Stimulated activated CD4-positive, alpha-beta T cell treated with anti-CD3 and anti-CD28 coated beads, Interleukin-1b, Interleukin-23, amount 100 ng/mL, for 24 hours (primary cell): ENCODE measurements at places on chromosomes 6 and 20.
A peak's percentile ranks its signal among the peaks of the same experiment; 100 is the strongest.

DNA sequence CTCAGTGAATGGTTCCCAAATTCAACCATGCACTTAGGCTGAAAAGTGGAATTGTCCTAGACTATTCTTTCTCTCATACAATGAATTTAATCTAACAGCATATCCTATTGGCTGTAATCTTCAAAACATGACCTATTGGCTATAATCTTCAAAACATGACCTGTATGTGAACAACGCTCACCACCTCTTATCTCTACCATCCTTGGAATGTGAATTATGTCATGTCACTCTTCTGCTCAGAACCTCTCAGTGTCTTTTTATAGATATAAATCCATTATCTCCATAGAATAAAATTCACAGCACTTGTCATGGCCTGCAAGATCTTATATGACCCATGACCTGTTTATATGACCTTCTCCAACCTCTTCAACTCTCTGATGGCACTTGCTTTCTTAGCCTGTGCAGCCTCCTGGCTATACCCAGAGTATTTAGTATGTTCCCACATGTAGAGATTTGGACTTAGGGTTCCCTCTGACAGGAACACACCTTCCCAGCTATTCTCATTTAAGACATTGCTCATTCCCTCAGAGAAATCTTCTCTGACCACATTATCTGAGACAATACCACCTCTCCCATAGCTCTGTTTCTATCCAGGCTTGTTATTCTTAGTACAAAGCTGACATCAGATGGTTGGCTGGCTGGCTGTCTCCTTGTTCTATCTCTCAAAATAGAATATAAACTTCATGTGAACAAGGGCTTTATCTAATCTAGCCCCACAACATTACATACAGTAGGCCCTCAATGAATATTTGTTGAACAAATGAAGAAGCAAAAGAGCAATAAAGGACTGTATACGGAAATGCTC, 275.0 kb upstream of the PREP start:
- DNase-seq, result no peak

DNA sequence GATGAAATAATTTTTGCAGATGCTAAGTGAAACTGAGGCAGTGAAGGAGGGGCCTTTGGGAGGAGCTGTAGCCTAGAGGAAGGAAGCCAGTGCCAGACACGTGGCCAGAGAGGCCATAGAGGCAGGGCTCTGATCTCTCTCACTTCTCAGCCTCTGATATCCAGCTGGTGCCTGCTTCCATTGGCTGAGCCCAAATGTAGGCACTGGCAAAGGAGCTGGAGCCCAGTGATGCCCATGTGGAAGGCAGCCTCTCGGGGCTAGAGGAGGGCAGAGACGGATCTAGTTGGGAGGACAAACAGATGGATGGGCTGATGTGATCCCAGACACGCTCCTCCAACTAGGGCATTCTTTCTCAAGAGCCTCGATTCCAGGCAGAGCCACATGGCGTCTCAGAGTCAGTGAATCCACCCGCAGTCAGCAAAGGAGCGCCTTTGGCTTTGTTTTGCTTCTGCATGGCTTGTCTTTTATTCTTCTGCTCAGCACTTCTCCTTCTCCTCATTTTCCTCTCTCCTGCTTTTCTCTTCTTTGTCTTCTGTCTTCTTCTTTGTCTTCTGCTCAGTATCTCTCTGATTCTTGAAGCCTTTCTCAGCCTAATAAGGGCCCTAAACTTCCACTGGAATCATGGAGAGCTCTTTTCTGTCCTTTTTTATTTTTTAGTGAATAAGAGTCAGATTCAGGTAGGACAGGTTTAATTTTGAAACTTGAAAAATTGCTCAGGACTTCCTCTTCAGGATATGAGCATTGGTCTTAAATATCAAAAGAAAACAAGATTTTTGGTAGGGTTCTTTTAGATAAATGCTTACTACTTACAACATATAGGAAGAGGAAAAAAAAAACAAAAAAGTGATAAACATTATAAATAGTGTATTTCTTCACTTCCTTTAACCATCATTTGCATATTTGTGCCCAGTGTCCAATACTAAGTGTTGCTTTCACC, 41.8 kb downstream of the CYP24A1 start:
- no peak for DNase-seq

DNA sequence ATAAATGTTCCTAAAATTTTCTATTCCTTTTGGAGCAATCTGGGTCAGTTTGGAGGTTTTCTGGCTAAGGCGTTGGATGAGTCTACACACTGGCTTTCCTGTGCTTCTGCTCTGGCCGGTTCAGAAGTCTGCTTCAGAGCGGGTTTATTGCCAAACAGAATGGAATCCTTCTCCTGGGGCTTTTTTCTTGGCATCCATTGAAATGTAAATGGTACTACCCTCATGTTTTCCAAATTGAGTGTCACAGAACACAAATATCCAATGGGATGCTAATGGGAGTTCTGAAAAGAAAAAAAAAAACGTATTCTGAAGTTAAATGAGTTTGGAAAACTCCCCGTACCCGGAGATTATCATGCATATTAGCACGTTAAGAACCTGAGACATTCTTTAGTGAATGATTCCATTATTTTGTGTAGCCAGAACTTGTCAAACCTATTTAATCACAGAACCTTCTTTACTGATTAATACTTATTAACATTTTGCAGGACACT, 930.3 kb downstream of the QKI start:
- no peak for DNase-seq

- DNase-seq, result peak; percentile 10
These were observed 115.2 kb upstream of the NXT1 start for GRCh38 chr20:23235173-23236027.

DNA sequence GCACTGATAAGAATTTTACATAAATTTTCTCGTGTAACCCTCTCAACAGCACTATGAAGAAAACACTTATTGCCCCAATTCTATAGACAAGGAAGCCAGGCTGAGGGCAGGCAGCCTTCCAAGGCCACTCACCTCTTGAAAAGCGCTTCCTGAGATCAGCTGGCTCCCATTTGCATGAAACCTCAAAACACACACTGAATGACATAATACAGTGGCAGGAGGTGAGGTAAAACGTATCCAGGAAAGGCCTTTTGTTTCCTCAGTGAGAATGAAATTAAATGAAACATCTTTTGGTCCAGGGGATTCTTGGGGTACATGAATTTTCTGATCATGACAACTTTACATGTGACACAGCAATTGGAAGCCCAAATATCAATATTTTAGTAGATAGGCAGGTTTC, 112.5 kb downstream of the WDR27 start:
- no peak for DNase-seq

- no peak for DNase-seq
These were observed at the start of gene SPTLC3 for GRCh38 chr20:13008761-13009681. Gene SPTLC3, plus strand, starts transcription at chr20:13008972. Its CDS starts 296 bp downstream, at chr20:13009268.

DNA sequence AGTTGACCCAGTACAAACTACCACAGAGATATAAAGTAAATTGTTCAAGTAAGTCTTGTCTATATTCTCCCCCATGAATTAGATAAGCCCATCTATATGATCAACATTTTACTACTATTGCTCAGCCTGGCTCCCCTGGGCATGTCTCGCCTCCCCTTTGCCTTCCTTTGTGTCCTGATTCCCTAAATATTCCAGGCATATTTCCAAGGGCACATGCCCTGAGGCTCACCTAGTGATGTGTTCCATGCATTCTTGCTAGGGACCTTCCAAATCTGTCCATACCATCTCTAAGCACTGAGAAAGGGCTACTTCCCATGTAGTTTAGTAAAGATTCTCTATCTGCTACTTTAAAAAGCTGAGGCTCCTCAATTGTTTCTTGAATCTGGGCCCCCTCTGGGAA, 309.5 kb upstream of the PRND start:
- no peak for DNase-seq

GRCh38 chr6:109964949-109965348, 13.2 kb upstream of the GPR6 start:
- no peak for DNase-seq

GRCh38 chr6:20447157-20447556, 45.5 kb downstream of the E2F3 start:
- no peak for DNase-seq

- DNase-seq, result no peak
These were observed 83.1 kb downstream of the PTCHD4 start for GRCh38 chr6:48027704-48028435.

DNA sequence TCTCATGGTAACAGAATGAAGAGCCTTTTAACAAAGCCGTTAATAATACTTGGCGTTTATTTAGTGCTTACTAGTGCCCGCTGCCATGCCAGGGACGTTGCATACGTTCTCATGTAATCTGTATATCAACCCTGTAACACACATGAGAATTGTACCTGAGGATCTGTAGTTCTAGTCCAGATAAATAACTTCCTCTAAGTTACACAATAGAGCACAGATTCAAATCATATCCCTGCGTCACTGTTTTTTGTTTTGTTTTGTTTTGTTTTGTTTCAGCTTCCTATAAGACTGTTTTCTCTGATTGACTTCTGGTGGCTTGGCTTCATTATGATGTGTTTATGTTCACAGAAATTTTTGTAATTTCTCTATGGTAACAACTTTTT, 553 bp downstream of the ZSCAN16 start:
- DNase-seq, result no peak

GRCh38 chr6:54493138-54493537, 184.9 kb downstream of the TINAG start:
- DNase-seq, result no peak

GRCh38 chr6:42224222-42225028, 6.8 kb upstream of the MRPS10 start:
- DNase-seq, result no peak

GRCh38 chr6:28597924-28598722, 72.4 kb downstream of the GPX5 start:
- no peak for DNase-seq

DNA sequence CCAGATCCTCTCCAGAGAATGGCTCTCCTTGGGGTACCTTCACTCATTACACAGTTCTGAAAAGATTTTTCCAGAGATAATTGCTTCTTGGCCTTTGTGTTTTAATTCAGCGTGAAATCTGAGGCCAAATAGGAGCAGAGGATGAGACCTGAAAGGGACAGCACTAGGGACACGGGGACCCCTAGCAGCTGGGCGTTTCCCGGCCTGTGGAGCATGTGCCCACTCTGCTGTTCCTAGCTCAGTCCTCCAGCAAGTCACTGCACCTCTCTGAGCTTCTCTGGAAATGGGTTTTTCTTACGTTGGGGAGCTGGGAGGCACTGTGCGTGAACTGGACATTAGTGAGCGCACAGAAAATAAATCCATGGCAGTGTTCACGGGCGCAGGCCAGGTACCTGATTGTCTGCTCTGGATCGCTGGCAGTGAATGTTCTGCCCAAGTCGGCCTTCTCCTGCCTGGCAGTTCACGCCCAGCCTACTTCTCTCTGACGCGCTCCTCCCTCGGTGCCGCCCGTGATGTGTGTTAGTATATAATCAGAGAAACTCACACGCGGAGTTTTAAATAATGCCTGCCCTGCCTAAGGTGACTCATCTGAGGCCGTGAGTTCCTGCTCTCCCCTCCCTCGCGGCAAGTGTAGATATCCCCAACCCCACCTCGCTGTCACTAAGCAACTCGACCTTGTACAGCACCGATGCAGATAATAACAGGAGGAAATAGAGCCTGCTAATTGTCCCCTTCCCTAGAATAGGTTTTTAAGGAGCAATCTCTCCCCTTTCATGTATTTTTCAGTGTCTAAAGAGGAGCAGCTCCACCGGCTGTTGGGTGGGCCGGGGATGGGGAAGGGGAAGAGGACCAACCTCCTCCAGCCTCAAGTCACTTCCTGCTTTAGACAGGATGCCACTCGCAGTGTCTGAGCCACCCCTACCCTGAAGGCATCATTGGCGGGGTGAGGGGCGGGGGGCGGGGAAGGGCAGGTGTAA, 2.7 kb upstream of the TUBB2A start:
- no peak for DNase-seq

DNA sequence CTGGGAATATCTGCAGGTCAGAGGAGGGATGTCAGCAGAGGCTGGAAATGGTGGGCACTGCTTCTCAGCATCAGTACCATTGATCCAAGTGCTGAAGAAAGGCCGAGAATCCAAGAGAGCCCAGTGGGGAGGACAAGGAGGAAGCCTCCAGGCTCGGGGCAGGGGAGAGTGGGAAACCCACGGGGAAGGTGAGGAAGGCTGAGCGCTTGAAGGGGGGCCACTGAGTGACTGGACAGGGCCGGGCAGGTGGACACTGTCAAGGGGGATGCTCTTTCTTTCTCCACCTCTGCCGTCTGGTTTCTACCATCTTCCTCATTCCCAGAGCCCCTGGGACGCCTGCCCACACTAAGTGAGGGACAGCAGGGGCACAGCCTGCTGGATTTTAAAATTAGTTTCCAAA, 335.0 kb downstream of the CDH4 start:
- no peak for DNase-seq

DNA sequence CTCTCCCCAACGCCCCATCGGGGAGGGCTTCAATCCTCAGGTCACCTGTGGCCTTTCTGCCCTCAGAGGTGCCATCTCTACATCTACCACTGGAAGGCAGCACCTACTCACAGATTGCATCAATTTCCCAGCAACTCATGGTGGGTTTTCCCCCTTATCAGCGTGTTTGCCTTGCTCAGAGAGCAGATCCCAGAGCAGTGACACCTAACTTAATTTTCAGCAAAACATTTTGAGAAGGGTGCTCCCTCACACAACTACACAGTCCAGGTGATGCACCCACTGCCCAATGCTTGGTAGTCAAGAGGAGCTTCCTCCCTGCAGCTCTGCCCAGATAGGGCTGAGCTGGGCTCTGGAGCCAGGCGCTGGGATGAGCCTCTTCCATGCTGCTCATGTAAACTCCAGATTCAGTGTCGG, 48.2 kb downstream of the PLG start:
- DNase-seq, result no peak

GRCh38 chr6:64012351-64013001, 376.9 kb downstream of the PHF3 start:
- no peak for DNase-seq

GRCh38 chr6:17971128-17972073, 16.0 kb downstream of the KIF13A start:
- no peak for DNase-seq
